ENCODE measurements at places on chromosomes 16 and 17.

GRCh38 chr17:29880031-29880430, 50.0 kb downstream of the SSH2 start:
- DNase-seq = no peak

GRCh38 chr16:59905606-59906005, 1171.5 kb upstream of the GOT2 start:
- no peak for DNase-seq

GRCh38 chr16:20906341-20907255, 6.0 kb downstream of the LYRM1 start:
- no peak for DNase-seq

- no peak for DNase-seq
These were observed 18.1 kb downstream of the CLTC start for GRCh38 chr17:59637611-59638310.

GRCh38 chr16:66612422-66612821, 7.9 kb downstream of the CMTM3 start:
- no peak for DNase-seq

Measured in NCI-H2171 (cell line).